ENCODE measurements at places on chromosomes 3 and 15.

GRCh38 chr3:66483409-66483906, 17.4 kb downstream of the LRIG1 start:
- DNase-seq, result no peak

DNA sequence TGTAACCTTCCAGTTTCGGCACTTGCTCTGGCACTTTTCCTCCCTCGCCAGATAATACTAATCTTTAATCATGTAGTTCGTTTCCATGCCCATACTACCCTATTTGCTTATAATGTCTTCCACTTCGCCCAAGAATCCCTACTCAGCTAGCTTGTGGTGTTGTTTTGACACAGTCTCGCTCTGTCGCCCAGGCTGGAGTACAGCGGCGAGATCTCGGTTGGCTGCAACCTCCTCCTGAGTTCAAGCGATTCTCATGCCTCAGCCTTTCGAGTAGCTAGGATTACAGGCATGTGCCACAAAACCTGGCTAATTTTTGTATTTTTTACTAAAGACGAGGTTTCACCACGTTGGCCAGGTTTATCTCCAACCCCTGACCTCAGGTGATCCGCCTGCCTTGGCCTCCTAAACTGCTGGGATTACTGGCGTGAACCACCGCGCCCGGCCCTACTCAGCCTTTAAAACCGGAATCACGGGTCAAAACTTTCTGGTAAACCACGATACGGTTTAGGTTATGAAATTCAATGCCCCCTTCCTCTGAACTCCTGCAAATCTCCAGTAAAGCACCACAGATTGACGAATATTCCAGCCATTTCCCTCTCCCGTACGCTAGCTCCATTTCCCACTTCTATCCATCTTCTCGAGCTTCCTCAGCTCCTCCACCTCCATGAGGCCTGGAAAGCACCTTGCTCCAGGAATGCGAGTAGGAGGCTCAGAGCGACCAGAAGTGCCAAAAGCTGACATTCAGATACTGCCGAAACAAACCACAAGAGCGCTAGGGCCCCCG, 878 bp upstream of the RAD51 start:
- DNase-seq, result no peak

DNA sequence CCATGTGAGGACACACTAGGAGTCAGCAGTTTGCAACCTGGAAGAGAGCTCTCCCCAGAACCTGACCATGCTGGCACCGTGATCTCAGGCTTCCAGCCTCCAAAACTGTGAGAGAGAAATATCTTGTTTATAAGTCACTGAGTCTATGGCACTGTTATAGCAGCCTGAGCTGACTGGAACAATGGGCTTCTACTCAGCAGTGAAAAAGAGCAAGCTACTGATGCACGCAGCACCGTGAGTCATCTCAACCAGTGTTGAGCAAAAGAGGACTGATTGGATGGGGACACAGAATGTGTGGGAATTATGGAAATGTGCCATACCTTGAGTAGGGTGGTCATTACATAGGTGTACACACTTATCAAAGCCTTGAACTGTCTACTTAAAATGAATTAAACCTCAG, 230.4 kb downstream of the PLCL2 start:
- no peak for DNase-seq

- no peak for DNase-seq
Observed at GRCh38 chr15:31256378-31257265, 70.0 kb upstream of the KLF13 start.

GRCh38 chr3:171775943-171776342, 34.3 kb downstream of the PLD1 start:
- DNase-seq, result no peak

- no peak for DNase-seq
Observed at GRCh38 chr3:144028798-144029411, 57.3 kb downstream of the DIPK2A start.

All from D721Med (cell line).